ENCODE measurements at places on chromosomes 6 and 20.

DNA sequence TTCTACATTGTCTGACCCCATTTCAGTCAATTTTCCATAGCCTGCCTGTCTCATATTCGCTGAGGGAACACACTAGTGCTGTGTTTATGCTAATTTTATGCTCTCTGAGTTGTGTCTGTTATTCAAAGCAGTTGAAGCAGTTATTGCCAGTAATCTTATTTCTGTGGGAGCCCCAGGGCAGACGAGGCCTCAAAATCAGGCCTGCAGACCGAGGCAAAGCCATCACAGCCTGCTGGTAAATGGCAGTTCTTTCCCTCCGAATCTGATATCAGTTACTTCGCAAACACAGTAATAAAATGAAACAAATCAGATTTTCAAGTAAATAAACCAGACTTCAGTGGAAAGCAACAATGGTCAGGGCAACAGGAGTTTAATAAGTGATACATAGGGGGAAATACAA is 508.4 kb downstream of the PKHD1 start:
- no peak for DNase-seq

- no peak for DNase-seq
These were observed 452 bp downstream of the TRAF3IP2 start for GRCh38 chr6:111605100-111605751.

GRCh38 chr6:125834348-125834747 is 43.6 kb downstream of the NCOA7 start:
- DNase-seq: no peak

GRCh38 chr6:7172649-7173048 is 64.9 kb downstream of the RREB1 start:
- peak; percentile 23 for DNase-seq
